ENCODE measurements at places on chromosomes 13 and 19. TPM values are rescaled to one million over a fixed set of nuclear protein-coding genes. Genes with fewer than 3 reads are reported as not detected.

DNA sequence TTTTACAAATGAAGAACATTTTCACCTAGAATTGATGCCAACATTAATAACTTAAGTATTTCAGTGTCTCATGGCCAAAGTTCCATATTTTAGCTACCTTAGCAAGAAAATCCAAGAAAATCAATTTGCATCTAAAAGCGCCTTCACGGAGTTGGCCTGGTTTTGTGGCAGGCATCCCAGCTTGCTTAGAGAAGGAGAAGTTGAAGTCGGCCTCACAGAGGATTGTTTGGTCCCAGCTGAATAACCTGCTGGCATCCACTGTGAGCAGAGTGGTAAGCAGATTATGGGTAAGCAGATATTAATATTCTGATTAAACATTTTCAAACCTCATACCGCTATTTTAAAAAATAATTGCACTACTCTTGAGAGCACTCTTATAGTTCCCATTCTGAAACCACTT is 62.3 kb upstream of the STARD13 start:
- peak overlapping the region; percentile 73 for H3K4me3 ChIP-seq
- DNase-seq = no peak
- H3K27me3 ChIP-seq = no peaks in the 10 kb centered on the region
- peak overlapping the region; percentile 94 for H3K27ac ChIP-seq
- peaks cover 10% of the 10 kb centered on the region for H3K4me1 ChIP-seq

DNA sequence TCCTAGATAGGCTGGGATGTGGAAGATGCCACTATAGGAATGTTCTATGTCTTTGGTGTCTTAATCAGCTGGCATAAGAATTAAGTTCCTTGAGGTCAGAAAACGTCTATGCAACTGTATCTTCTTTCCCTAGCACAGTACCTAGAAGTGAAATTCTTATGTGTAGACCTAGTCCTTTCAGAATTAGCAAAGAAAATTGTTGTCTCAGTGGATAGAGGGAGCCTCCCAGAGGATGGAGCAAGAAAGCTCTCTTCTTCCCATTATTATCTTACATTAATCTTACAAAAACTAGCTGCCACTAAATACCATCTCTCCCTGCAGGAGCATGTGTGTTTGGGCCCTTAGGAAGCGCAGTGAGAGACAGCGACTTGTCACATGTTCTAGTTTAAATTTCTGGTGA is 11.6 kb downstream of the CLDN10 start:
- H3K4me1 ChIP-seq = no peaks in the 10 kb centered on the region
- H3K4me3 ChIP-seq = no peak overlapping the region
- H3K27ac ChIP-seq = no peak overlapping the region
- no peak for DNase-seq

GRCh38 chr19:47081095-47081494 is 32.5 kb downstream of the ZC3H4 start:
- H3K36me3 ChIP-seq = peaks cover 20% of the 10 kb centered on the region
- no peak overlapping the region for H3K27ac ChIP-seq
- H3K4me3 ChIP-seq = no peak overlapping the region
- peaks cover 6% of the 10 kb centered on the region for H3K4me1 ChIP-seq
- H3K27me3 ChIP-seq = no peaks in the 10 kb centered on the region

DNA sequence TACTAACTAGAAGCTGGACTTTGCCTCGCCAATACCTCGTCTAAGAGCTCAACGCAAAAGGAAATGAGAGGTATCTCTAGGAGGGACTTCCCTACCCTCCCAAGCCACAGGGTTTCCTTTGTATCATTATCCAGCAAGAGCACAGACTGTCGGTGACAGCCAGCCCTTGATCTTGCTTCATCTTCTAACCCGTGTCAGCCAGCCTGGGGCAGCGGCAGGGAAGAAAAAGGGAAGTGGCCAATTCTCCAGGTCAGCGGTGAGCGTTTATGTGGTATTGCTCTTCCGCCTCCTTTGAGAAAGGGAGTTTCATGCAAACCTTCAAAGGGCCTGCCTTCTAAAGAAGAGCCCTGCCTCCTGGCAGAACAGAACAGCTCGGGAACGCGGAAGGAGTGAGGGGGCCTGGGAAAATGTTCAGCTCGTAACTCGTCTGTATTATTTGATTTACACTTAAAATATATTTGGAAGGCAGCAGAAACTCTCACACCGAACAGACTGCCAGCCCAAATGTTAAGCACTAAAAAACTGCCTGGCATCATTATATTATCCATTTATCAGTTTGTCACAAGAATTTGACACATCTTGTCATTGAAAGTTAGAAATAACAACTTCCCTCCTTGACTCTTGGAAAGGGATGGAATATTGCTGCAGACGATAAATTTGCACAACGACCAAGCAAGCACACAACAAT is 41.8 kb downstream of the EFNB2 start:
- H3K27ac ChIP-seq = no peak overlapping the region
- H3K36me3 ChIP-seq = no peaks in the 10 kb centered on the region
- no peak for DNase-seq
- H3K4me3 ChIP-seq = no peak overlapping the region
- H3K27me3 ChIP-seq = no peaks in the 10 kb centered on the region

GRCh38 chr19:810077-810855 is 11.5 kb downstream of the PLPPR3 start:
- H3K27me3 ChIP-seq = no peaks in the 10 kb centered on the region
- no peak for DNase-seq
- H3K27ac ChIP-seq = no peak overlapping the region
- peaks cover 67% of the 10 kb centered on the region for H3K36me3 ChIP-seq
- H3K4me1 ChIP-seq = no peaks in the 10 kb centered on the region

DNA sequence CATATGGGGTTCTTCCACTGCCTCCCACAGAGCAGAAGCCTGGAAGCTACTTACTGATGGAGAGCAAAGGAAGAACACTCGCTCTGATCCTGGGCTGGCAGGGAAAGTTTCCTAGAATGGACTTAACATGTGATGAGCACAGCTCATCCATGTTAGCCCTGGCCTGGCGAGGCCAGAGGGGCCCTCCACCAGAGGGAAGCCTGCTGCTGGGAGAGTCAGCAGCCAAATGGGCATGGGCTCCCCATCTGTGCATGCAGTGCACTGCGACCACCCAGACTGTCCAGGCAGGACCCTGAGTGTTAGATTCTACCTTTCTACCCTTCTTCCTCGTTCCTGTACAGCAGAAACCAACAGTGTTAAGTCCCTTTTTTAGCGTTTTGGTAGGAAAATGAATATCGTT is 8.9 kb downstream of the HNRNPUL1 start:
- peaks cover 97% of the 10 kb centered on the region for H3K36me3 ChIP-seq
- no peaks in the 10 kb centered on the region for H3K27me3 ChIP-seq
- no peak overlapping the region for H3K27ac ChIP-seq
- no peak overlapping the region for H3K4me3 ChIP-seq
- no peak for DNase-seq

DNA sequence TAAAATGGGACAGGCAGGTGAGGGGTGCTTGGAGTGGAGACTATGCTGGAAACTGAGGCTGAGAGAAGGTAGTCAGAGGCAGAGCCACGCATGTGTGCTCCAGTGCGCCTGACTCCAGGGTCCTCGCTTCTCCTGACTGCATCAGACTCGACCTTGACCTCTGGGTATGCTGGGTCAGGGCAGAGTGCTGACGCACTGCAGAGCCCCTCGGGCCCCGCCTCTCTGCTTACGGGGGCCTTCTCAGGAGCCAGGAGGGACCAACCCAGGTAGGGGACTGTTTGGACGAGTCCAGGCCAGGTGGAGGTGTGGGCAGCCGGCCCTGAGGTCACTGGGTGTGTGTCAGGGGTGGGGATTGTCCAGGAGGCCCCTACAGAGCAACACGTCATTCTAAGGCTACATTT is 22.9 kb upstream of the SLC7A10 start:
- peaks cover 8% of the 10 kb centered on the region for H3K27me3 ChIP-seq
- H3K4me1 ChIP-seq = no peaks in the 10 kb centered on the region
- DNase-seq = no peak
- H3K27ac ChIP-seq = no peak overlapping the region

DNA sequence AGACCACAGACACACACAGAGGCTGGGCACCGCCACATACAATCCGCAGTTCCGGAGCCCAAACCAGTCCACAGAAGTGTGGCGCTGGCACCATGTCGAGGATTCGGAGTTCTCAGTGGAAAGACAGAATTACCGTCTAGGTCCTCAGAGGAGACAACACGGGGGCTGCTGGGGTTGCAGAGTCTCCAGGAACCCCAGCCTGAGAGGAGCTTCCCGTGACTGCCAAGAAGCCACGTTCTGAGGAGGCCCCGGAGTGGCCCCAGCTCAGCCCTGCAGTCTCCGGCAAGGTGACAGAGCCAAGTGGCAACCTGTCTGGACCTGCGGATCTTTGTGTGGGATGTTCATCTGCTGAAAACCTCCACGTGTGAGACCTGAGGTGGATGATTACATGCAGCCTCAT is 7.3 kb upstream of the ADPRHL1 start:
- H3K4me1 ChIP-seq = peaks cover 15% of the 10 kb centered on the region
- H3K27ac ChIP-seq = no peak overlapping the region
- no peaks in the 10 kb centered on the region for H3K27me3 ChIP-seq
- peaks cover 37% of the 10 kb centered on the region for H3K36me3 ChIP-seq
- H3K4me3 ChIP-seq = no peak overlapping the region

DNA sequence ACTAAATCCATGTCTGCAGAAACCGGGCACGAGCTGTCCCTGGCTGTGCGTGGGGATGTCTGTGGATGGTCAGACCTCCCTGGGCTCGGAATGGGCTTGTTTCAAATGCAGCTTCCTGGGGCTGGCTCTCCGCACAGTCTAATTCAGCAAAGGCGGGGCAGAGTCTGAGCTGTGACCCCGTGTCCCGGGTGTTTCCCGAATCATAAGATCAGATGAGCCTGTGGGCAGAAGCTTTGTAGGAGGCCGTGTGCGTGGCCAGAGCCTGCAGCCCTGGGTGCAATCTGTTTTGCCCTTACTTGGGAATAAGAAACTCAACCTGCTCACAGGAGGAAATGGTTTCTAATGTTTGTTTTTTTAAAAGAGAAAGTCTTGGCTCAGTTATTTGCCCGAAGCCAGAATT is 13.9 kb upstream of the GNA11 start:
- H3K36me3 ChIP-seq = no peaks in the 10 kb centered on the region
- H3K4me3 ChIP-seq = no peak overlapping the region
- peak; percentile 72 for DNase-seq
- no peaks in the 10 kb centered on the region for H3K27me3 ChIP-seq
- H3K4me1 ChIP-seq = no peaks in the 10 kb centered on the region
- no peak overlapping the region for H3K27ac ChIP-seq

- H3K4me1 ChIP-seq = peaks cover 4% of the 10 kb centered on the region
- no peak overlapping the region for H3K4me3 ChIP-seq
- no peaks in the 10 kb centered on the region for H3K27me3 ChIP-seq
- H3K36me3 ChIP-seq = no peaks in the 10 kb centered on the region
These were observed 390.5 kb downstream of the FGF9 start for GRCh38 chr13:22061371-22061805.

- no peak overlapping the region for H3K4me3 ChIP-seq
- H3K27ac ChIP-seq = no peak overlapping the region
- no peaks in the 10 kb centered on the region for H3K36me3 ChIP-seq
- no peak for DNase-seq
- H3K4me1 ChIP-seq = peaks cover 13% of the 10 kb centered on the region
These were observed 145.2 kb downstream of the GGACT start for GRCh38 chr13:100443278-100443997.

- H3K4me3 ChIP-seq = no peak overlapping the region
- no peaks in the 10 kb centered on the region for H3K27me3 ChIP-seq
- no peak for DNase-seq
- H3K36me3 ChIP-seq = no peaks in the 10 kb centered on the region
- H3K27ac ChIP-seq = no peak overlapping the region
These were observed 314.4 kb upstream of the NBEA start for GRCh38 chr13:34627509-34628208.

- no peak for DNase-seq
- no peaks in the 10 kb centered on the region for H3K4me1 ChIP-seq
- no peak overlapping the region for H3K27ac ChIP-seq
- H3K27me3 ChIP-seq = no peaks in the 10 kb centered on the region
These were observed 29.5 kb upstream of the ANKRD10 start for GRCh38 chr13:110944121-110944967.

GRCh38 chr19:10292206-10292788 is 2.5 kb downstream of the ICAM5 start:
- no peaks in the 10 kb centered on the region for H3K36me3 ChIP-seq
- H3K4me3 ChIP-seq = no peak overlapping the region
- DNase-seq = peak; percentile 80
- peaks cover 98% of the 10 kb centered on the region for H3K27me3 ChIP-seq

GRCh38 chr19:871446-872265 is 12.2 kb downstream of the CFD start:
- H3K4me1 ChIP-seq = no peaks in the 10 kb centered on the region
- H3K27me3 ChIP-seq = no peaks in the 10 kb centered on the region
- no peak for DNase-seq
- peak overlapping the region; percentile 84 for H3K27ac ChIP-seq
- H3K4me3 ChIP-seq = no peak overlapping the region

- peaks cover 50% of the 10 kb centered on the region for H3K27me3 ChIP-seq
- no peak overlapping the region for H3K27ac ChIP-seq
- no peak overlapping the region for H3K4me3 ChIP-seq
- peaks cover 28% of the 10 kb centered on the region for H3K4me1 ChIP-seq
These were observed 5.8 kb upstream of the PEAK3 start for GRCh38 chr19:2287585-2288337.

- H3K4me3 ChIP-seq = no peak overlapping the region
- no peak overlapping the region for H3K27ac ChIP-seq
- no peaks in the 10 kb centered on the region for H3K4me1 ChIP-seq
These were observed 46.9 kb downstream of the C1QTNF9 start for GRCh38 chr13:24356270-24356669.

- H3K4me3 ChIP-seq = no peak overlapping the region
- peaks cover 52% of the 10 kb centered on the region for H3K36me3 ChIP-seq
- no peak overlapping the region for H3K27ac ChIP-seq
- no peaks in the 10 kb centered on the region for H3K27me3 ChIP-seq
These were observed 6.0 kb upstream of the TM6SF2 start for GRCh38 chr19:19279062-19279612.

- H3K4me3 ChIP-seq = no peak overlapping the region
- H3K27me3 ChIP-seq = no peaks in the 10 kb centered on the region
- no peaks in the 10 kb centered on the region for H3K4me1 ChIP-seq
- DNase-seq = no peak
- H3K36me3 ChIP-seq = no peaks in the 10 kb centered on the region
These were observed 110.2 kb upstream of the TSHZ3 start for GRCh38 chr19:31459430-31459829.

GRCh38 chr19:14496834-14497227 is 904 bp upstream of the GIPC1 start:
- peaks cover 21% of the 10 kb centered on the region for H3K4me1 ChIP-seq
- H3K4me3 ChIP-seq = peak overlapping the region; percentile 73
- H3K27me3 ChIP-seq = no peaks in the 10 kb centered on the region
- no peaks in the 10 kb centered on the region for H3K36me3 ChIP-seq
- H3K27ac ChIP-seq = peak overlapping the region; percentile 83

Gene PRSS57
- total RNA-seq = not detected

Gene TTC9B
- total RNA-seq = not detected

Gene NDFIP2
- 12.1 TPM for total RNA-seq

Gene MEIOSIN
- not detected for total RNA-seq

Gene LRRC63
- total RNA-seq = not detected

Gene CELF5
- 0.36 TPM for total RNA-seq

Gene ZNF844
- 11.1 TPM for total RNA-seq

Gene FUT6
- not detected for total RNA-seq
